ENCODE measurements at places on chromosomes 1 and 21.

- DNase-seq: no peak
Observed at GRCh38 chr1:113761937-113762336, 2.7 kb upstream of the PHTF1 start.

DNA sequence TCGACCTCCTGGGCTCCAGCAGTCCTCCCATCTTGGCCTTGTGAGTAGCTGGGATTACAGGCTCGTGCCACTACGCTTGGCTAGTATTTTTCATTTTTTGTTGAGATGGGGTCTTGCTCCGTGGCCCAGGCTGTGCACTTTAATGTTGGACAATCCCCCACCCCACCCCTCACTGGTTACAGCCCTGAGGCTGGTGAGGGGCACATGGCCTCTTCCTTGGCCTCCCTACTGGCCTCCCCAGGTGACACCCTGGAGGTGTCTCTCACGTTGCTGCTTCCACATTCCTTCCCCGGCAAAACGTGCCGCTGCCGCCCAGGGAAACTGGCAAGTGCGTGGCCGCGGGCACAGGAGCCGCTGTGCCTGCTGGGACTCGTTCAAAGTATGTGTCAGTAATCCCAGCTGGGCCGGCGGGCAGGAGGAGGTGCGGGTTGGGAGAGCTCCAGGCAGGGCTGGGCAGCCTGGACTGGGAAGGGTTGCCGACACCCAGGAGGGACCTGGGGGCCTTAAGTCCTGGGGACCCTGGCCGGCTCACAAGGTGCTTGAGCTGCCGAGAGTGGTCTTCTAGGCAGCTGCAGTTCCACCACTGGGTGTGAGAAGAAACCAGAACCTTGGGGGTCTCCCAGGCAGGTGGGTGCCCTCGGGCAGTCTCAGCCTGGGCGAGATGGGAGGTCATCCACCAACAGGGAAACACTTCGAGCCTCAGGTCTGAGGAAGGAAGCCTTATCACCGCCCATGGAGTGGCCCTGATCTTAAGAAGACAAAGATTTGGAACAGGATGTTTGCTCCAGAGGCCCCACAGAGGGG lies 6.5 kb downstream of the WNT3A start:
- no peak for DNase-seq

DNA sequence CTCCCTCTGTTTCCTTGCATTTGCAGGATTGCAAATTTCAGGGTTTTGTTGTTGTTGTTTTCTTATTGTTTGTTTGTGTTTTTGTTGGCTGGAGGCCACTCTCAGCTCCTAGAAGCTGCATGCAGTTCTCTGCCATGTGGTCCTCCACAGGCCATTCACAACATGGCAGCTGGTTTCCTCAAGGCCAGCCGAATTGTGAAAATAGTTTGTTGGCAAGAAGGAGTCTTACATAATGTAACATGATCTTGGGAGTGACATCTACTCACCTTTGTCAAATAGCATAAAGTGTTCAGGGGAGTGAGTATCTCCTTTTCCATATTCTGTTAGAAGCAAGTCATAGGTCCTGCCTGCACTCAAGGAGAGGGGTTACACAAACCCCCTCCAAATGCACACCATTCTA lies 10.6 kb upstream of the UAP1 start:
- no peak for DNase-seq

- no peak for DNase-seq
Observed at GRCh38 chr1:165836664-165837482, 9.5 kb downstream of the UCK2 start.

DNA sequence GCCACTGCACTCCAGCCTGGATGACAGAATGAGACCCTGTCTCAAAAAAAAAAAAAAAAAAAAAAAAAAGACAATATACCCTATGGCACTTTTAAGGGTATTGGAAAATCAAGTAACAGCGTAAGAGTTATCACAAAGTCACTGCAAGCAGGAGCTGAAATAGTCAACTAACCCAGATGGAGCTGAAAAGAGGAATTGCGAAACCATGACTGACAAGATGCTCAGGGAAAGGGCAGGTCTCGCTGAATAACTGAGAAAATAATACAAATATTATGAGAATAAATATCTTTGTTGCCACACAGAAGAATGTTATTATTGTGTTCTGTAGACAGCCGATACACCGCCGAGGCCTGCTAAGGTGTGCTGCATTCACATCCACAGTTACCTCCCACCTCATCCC lies 17.8 kb downstream of the HLCS start:
- no peak for DNase-seq

- peak; percentile 17 for DNase-seq
Observed at GRCh38 chr21:40200946-40201345, 333.7 kb downstream of the PCP4 start.

DNA sequence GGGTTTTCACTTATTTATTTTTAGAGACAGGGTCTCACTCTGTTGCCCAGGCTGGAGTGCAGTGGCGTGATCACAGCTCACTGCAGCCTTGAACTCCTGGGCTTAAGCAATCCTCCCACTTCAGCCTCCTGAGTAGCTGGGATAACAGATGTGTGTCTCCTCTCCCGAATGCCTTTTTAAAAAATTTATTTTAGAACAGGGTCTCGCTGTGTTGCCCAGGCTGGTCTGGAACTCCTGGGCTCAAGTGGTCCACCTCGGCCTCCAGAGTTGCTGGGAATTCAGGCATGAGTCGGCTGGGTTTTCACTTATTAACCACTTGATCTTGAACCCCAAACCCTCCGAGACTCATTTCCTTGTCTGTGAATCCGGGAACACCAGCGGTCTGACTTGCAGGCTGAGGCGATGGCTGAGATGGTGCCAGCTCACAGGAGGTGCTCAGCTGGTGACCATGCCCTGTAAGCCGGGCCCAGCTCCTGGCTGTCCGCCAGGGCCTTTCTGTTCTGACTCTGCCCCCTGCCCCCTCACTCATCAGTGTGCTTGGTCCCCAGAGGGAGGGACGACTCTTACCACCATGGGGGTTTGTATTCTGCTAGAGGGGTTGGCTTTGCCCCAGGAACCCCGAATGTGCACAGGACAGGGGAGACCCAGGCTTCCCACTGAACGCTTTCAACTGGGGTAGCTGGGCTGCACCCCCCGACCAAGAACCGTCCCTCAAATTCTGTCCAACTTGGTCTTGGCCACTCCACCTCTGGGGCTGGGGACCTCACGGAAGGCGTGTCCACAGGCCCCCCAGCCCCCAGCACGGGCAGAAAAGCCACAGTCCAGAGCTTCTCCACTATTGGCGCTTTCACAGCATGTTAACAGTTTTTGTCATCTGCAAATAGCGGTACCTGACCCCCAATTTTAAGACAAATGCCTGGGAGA lies 22.5 kb downstream of the MMEL1 start:
- no peak for DNase-seq

- DNase-seq: no peak
Observed at GRCh38 chr1:209160230-209160629, 423.3 kb upstream of the CAMK1G start.

DNA sequence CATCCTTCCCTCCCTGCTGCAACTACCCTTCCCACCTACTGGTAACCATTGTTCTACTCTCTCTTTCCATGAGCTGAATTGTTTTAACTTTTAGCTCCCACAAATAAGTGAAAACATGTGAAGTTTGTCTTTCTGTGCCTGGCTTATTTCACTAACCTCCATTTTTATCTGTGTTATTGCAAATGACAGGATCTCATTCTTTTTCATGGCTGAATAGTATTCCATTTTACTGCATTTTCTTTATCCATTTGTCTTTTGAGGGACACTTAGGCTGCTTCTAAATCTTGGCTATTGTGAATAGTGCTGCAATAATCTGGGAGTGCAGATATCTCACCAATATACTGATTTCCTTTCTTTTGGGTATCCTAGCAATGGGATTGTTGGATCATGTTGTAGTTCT lies 80.6 kb downstream of the NOS1AP start:
- no peak for DNase-seq

DNA sequence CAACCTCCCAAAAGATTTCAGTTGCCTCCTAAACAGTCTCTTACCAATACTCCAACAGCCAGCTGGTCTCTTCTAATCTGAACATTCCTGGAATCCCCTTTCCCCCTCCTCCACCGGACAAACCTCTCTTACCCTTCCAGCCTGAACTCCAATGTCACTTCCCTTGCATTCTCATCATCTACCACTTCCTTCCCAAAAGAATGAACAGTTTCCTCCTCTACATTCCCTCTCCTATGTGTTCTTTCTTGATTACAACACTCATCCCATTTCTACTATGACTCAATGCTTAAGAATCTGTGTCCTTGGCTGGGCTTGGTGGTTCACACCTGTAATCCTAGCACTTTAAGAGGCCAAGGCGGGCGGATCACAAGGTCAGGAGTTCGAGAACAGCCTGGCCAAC lies 417.1 kb downstream of the SETD4 start:
- no peak for DNase-seq

DNA sequence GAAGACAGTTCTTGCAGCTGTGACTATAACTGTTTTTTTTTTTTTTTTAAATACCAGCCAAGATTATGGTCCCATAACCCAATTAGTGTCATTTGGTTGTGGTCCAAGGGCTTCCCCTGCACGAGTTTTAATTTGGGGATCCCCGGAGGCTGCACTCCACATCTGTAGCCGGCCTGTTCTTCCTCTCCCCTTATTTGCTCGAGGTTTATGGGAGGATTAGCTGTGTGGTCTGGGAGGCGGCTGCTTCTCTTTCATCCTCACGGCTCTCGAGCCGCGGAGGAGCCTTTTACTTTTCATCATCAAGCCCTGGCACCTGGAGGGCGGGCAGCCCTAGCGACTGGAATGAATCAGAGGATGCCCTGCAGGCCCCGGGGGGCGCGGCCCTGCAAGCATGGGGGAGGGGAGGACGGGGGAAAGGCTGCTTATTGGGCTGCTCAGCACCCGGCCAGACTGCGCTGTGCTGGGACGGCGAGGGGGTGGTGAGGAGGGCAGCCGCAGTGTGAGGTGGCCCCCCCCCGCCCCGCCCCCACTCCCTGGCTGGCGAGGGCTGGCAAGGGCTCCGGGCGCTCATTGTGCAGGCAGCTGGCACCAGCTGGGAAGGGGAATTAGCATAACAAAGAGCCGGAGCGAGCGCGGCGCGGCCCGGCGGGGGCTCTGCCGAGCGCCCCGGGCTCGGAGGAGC lies 18.5 kb downstream of the SERTAD4 start:
- DNase-seq: peak; percentile 86

GRCh38 chr21:34923202-34923601 lies 125.9 kb downstream of the RUNX1 start:
- DNase-seq: no peak

GRCh38 chr1:112954945-112955772 lies 837 bp downstream of the SLC16A1 start:
- no peak for DNase-seq

- DNase-seq: no peak
Observed at GRCh38 chr1:245205864-245206263, 51.1 kb downstream of the KIF26B start.

DNA sequence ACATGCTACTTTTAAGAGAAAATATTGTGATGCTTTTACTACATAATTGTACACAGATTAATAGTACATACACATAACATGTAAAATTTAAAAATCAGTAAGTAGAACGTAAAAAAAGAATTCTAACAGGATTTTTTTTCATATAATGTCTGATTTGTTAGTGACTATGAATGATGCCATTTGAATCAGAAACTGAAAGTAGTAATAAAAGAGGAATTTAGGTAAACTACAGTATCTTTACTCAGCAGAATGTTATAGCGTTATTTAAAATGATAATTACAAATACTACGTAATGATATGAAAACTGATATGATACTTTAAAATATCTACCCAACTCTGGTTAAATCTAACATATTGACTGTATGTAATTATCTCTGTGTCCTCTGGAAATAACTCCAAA lies 116.1 kb downstream of the DENND1B start:
- no peak for DNase-seq

DNA sequence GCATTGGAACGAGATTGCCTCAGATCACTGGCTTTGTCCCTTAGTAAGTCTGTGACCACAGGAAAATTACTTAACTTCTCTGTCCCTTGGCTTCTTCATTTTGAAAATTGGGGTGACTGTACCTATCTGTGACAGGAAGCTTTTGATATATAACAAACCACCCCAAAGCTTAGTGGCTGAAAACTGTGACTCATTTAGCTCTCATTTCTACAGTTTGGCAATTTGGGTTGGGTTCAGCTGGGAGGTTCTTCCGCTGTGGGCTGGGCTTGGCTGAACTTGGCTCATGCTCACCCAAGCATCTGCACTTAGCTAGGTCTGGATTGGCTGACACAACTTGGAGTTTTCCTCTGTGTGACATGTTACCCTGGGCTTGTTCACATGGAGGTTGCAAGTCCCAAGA lies 14.0 kb downstream of the C1orf94 start:
- DNase-seq: no peak

- DNase-seq: no peak
Observed at GRCh38 chr1:42504535-42505128, 41.5 kb downstream of the CCDC30 start.

GRCh38 chr1:161779393-161779792 lies 13.3 kb downstream of the ATF6 start:
- no peak for DNase-seq

DNA sequence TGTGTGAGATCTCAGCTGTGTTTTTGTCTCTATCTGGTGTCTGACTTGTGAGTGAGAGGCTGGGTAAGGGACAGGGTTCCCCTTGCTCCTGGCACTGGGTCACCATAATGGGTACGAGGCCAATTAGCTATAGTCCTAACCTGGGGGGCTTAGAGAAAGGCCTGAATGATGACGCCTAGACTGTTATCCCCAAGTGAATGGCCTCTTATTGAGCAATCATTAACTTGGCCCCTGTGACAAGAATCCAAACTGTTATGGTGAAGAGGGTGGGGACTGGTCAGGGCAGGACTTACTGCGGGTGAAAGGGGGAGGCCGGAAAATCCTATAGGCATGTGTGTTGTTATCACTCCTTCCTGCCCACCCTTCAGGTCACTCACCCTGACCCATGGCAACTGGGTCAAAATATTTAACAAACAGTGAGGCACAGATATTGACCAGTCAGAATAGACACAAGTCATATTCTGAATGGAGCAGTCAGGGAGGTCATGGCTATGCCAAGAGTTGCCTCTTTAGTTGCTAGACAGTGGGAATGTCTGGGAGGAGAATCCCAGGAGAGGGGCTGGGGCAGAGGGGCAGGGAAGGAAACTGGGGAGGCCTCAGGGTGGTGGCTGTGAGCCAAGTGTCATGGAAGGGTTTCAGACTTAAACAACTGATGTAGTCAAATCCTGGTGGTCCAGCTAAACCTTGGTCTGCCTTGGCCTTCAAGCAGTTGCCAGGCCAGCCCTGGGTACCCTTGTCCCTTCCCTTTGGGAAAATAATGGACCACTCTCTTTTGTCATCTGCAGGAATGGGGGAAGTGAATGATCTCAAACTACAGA lies 3.2 kb downstream of the NR0B2 start:
- no peak for DNase-seq

GRCh38 chr1:40870135-40870728 lies 8.1 kb upstream of the CITED4 start:
- no peak for DNase-seq

DNA sequence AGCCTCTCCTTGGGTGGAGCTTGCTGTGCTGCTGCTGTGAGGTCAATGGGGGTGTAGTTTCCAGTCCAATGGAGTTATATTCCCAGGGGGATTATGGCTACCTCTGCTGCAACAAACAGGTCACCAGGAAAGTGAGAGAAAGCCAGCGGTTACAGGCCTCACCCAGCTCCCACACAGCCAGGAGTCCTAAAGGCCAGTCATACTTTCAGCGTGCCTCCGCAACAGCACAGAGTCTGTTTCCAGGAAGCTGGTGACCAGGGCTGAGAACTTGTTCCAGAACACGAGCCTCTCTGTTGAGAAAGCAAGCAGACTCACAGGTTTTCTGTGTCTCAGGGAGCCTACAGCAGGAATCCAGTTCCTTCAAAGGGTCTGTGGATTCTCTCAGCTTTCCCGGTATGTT lies 17.3 kb upstream of the OR2M5 start:
- DNase-seq: no peak

- DNase-seq: no peak
Observed at GRCh38 chr1:112317611-112318062, 78.4 kb upstream of the CTTNBP2NL start.

All from retina (tissue), 1 donor.